ENCODE measurements at places on chromosomes 12 and 14.

DNA sequence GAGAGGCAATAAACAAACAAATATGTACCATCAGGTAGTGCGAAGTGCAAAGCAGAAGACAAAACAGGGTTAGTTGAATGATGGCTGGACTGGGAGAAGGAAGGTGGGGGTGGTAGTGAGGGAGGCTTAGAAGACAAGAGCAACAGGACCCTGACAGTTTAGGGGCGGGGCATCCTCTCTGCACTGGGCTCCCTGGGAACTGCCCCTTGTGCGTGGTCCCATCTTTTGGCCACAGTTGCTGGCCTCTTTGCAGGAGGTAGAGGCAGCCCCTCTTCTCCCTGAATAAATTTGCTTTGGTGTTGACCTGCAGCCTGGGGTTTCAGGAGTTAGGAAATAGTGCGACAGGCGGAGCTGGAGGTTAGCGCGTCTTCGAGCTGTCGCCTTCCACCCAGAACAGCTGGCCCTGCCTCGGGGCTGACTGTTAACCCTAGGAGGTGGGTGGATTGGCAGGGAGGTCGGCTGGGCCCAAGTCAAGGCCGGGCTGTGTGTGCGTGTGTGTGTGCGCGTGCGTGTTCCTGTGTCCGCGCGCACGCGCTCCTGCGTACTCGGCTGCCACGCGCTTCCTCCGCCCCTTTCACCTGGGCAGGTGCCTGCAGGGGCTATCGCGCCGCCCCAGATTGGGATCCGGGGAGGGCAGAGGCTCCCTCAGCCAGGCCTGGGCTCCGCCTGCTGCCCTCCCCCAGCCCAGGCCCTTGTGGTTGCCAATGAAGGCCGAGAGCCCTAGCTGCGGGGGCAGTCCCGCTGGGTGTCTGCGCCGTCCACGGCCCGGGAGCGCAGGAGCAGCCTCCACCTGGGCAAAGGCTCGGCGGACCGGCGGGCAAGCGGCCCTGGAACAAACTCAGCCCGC, 180.8 kb downstream of the ADCK1 start:
- no peaks in the 10 kb centered on the region for H3K4me1 ChIP-seq
- H3K4me3 ChIP-seq, result no peak overlapping the region
- H3K36me3 ChIP-seq, result no peaks in the 10 kb centered on the region
- H3K27me3 ChIP-seq, result peaks cover 4% of the 10 kb centered on the region

GRCh38 chr14:94665121-94665520, 52.9 kb downstream of the SERPINA3 start:
- no peaks in the 10 kb centered on the region for H3K27me3 ChIP-seq
- no peak overlapping the region for H3K27ac ChIP-seq
- no peaks in the 10 kb centered on the region for H3K4me1 ChIP-seq

DNA sequence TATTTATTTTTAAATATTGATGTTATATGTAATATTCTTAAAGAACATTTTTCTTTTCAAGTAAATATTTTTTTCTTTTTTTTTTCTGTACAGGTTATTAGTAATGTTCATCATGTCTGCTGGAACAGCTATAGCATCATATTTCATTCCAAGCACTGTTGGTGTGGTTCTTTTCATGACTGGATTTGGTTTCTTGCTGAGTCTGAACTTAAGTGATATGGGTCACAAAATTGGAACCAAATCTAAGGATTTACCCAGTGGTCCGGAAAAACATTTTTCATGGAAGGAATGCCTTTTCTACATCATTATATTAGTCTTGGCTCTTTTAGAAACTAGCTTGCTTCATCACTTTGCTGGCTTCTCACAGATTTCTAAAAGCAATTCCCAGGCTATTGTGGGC, 23.2 kb downstream of the PCNX4 start:
- no peak for DNase-seq
- no peaks in the 10 kb centered on the region for H3K4me1 ChIP-seq
- peaks cover 4% of the 10 kb centered on the region for H3K36me3 ChIP-seq

DNA sequence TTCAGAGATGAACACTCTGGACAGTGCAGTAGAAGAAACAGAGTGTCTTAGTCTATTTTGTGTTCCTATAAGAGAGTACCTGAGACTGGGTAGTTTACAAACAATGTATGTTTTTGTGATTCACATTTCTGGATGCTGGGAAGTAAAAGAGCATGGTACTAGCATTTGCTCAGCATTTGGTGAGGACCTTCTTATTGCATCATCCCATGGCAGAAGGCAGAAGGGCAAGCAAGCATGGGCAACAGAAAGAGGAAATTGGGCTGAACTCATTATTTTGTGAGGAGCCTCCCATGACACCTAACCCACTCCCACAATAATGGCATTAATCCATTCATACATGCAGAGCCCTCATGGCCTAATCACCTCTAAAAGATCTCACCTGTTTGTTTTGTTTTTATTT, 8.0 kb downstream of the ANKS1B start:
- no peak overlapping the region for H3K4me3 ChIP-seq
- no peak overlapping the region for H3K27ac ChIP-seq
- no peaks in the 10 kb centered on the region for H3K27me3 ChIP-seq
- no peaks in the 10 kb centered on the region for H3K36me3 ChIP-seq

GRCh38 chr12:92879698-92880322, 49.3 kb downstream of the EEA1 start:
- DNase-seq, result no peak
- peaks cover 3% of the 10 kb centered on the region for H3K36me3 ChIP-seq
- H3K27ac ChIP-seq, result no peak overlapping the region

- no peaks in the 10 kb centered on the region for H3K4me1 ChIP-seq
- H3K27me3 ChIP-seq, result no peaks in the 10 kb centered on the region
- peaks cover 4% of the 10 kb centered on the region for H3K36me3 ChIP-seq
- H3K27ac ChIP-seq, result no peak overlapping the region
- H3K4me3 ChIP-seq, result no peak overlapping the region
Measured at GRCh38 chr12:81339071-81339470, 261.2 kb downstream of the ACSS3 start.

DNA sequence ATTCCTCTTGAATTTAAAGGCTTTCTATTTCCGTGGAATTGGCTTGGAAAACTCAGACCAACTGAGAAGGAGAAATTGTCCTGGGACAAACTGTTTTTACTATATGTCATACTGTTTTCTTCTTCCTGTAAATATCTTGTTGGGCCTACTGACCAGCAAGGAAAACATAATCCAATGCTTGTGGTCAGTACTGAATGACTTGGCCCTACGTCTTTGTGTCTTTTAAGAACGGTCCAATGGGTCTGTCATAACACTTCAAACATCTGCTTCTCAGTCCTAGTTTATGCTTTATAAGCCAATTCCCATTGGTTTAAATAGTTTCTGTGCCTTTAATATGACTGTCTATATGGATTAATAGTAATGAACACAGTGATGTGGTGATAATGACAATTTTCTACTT, 248.5 kb upstream of the DDHD1 start:
- no peak for DNase-seq
- H3K4me1 ChIP-seq, result no peaks in the 10 kb centered on the region
- H3K36me3 ChIP-seq, result no peaks in the 10 kb centered on the region
- H3K27me3 ChIP-seq, result no peaks in the 10 kb centered on the region
- H3K4me3 ChIP-seq, result no peak overlapping the region
- no peak overlapping the region for H3K27ac ChIP-seq

DNA sequence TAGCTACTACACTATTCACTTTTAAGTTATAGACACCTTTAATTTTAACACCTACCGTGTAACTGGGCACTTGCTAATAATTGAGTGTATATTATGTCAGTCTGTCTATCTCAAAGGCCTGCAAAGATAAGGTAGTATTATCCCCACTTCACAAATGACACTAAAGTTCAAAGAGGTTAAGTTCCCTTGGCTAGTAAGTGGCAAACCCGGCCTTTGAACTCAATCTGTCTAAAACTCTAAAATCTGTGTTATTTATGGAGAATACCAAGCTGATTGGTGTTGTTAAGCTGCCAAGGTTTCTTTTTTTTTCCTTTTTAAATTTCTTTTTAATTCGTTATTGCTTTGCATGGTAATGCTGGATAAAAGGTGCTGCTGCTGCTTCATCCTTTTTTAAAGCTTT, 37.7 kb downstream of the YLPM1 start:
- H3K27ac ChIP-seq, result no peak overlapping the region
- H3K4me1 ChIP-seq, result no peaks in the 10 kb centered on the region
- no peaks in the 10 kb centered on the region for H3K27me3 ChIP-seq
- H3K4me3 ChIP-seq, result no peak overlapping the region
- H3K36me3 ChIP-seq, result peaks cover 6% of the 10 kb centered on the region

- no peaks in the 10 kb centered on the region for H3K36me3 ChIP-seq
- H3K27ac ChIP-seq, result no peak overlapping the region
- no peak for DNase-seq
- no peaks in the 10 kb centered on the region for H3K4me1 ChIP-seq
- no peaks in the 10 kb centered on the region for H3K27me3 ChIP-seq
- H3K4me3 ChIP-seq, result no peak overlapping the region
Measured at GRCh38 chr14:34043627-34044372, 92.9 kb upstream of the EGLN3 start.

DNA sequence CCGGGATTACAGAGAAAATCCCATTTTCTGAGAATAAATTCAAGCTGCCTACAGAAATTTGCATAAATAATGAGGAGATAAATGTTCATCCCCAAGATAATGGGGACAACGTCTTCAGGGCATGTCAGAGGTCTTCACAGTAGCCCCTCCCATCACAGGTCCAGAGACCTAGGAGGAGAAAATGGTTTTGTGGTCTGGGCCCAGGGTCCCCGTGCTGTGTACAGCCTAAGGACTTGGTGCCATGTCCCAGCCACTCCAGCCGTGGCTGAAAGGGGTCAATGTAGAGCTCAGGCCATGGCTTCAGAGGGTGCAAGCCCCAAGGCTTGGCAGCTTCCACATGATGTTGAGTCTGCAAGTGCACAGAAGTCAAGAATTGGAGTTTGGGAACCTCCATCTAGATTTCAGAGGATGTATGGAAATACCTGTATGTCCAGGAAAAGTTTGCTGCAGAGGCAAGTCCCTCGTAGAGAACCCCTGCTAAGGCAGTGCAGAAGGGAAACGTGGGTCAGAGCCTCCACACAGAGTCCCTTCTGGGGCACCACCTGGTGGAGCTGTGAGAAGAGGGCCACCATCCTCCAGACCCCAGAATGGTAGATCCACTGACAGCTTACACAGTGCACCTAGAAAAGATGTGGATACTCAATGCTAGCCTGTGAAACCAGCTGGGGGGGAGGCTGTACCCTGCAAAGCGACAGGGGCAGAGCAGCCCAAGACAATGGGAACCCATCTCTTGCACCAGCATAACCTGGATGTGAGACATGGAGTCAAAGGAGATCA, 176.3 kb downstream of the RASSF9 start:
- no peaks in the 10 kb centered on the region for H3K27me3 ChIP-seq
- no peaks in the 10 kb centered on the region for H3K4me1 ChIP-seq
- no peak for DNase-seq
- no peak overlapping the region for H3K27ac ChIP-seq

GRCh38 chr12:127381681-127382080, 885.3 kb upstream of the TMEM132C start:
- no peaks in the 10 kb centered on the region for H3K36me3 ChIP-seq
- H3K4me1 ChIP-seq, result no peaks in the 10 kb centered on the region
- no peak overlapping the region for H3K4me3 ChIP-seq
- no peak for DNase-seq

- DNase-seq, result no peak
- no peak overlapping the region for H3K27ac ChIP-seq
- H3K4me1 ChIP-seq, result peaks cover 6% of the 10 kb centered on the region
- H3K4me3 ChIP-seq, result no peak overlapping the region
- H3K27me3 ChIP-seq, result no peaks in the 10 kb centered on the region
Measured at GRCh38 chr14:54739514-54739913, 163.1 kb downstream of the GCH1 start.

DNA sequence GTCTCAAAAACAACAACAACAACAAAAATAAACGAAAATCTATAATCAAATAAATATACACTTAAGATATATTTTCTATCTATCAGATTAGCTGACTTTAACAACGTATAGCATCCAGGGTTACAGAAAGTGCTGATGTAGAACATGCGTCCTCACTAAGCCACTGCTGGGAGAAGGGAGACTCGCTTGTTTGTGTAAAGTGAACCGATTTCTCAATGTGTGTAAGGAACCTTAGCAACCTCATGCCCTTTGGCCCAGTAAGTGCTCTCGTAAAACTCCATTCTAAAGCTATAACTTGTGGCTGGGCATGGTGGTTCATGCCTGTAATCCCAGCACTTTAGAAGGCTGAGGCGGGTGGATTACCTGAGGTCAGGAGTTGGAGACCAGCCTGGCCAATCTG, 23.8 kb downstream of the NFKBIA start:
- no peak for DNase-seq
- H3K27ac ChIP-seq, result no peak overlapping the region
- no peaks in the 10 kb centered on the region for H3K4me1 ChIP-seq
- no peaks in the 10 kb centered on the region for H3K27me3 ChIP-seq

GRCh38 chr12:126960709-126961108, 1306.3 kb upstream of the TMEM132C start:
- no peak overlapping the region for H3K27ac ChIP-seq
- no peaks in the 10 kb centered on the region for H3K4me1 ChIP-seq
- no peaks in the 10 kb centered on the region for H3K27me3 ChIP-seq
- H3K36me3 ChIP-seq, result no peaks in the 10 kb centered on the region
- DNase-seq, result no peak

- DNase-seq, result no peak
- no peaks in the 10 kb centered on the region for H3K27me3 ChIP-seq
- H3K36me3 ChIP-seq, result no peaks in the 10 kb centered on the region
- H3K4me3 ChIP-seq, result no peak overlapping the region
Measured at GRCh38 chr14:34785223-34786006, 71.0 kb upstream of the CFL2 start.

DNA sequence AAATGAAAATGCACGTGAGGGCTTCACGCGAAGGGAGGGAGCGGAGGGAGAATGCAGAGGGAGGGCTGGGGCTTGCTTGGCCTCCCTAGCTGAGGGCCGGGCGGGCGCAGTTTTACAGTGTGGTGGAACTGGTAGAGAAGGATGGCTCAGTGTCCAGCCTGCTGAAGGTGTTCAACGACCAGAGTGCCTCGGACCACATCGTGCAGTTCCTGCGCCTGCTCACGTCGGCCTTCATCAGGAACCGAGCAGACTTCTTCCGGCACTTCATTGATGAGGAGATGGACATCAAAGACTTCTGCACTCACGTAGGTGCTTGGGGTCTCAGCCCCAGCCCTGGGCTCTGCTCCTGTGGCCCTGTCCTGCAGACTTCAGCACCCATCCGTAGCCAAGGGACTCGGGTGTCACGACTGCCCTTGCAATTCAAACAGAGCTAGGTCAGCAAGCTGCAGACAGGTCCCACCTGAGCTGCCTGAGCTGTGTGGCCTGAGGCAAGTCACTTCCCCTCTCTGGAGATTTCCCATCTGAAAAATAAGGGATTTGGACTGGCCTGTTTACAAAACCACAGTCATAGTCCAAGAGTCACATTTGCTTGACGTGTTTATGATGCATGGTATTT, 18.4 kb downstream of the OTUB2 start:
- H3K4me3 ChIP-seq, result no peak overlapping the region
- H3K36me3 ChIP-seq, result peaks cover 6% of the 10 kb centered on the region
- no peaks in the 10 kb centered on the region for H3K4me1 ChIP-seq
- no peaks in the 10 kb centered on the region for H3K27me3 ChIP-seq

GRCh38 chr12:49632986-49633702, 9.8 kb downstream of the PRPF40B start:
- H3K4me1 ChIP-seq, result no peaks in the 10 kb centered on the region
- H3K27me3 ChIP-seq, result no peaks in the 10 kb centered on the region
- peaks cover 3% of the 10 kb centered on the region for H3K36me3 ChIP-seq
- no peak overlapping the region for H3K27ac ChIP-seq
- no peak overlapping the region for H3K4me3 ChIP-seq
- no peak for DNase-seq
